ENCODE measurements at places on chromosomes 13 and 19.
A peak's percentile ranks its signal among the peaks of the same experiment; 100 is the strongest.

GRCh38 chr19:44795398-44795987, 13.4 kb upstream of the BCAM start:
- DNase-seq, result no peak

DNA sequence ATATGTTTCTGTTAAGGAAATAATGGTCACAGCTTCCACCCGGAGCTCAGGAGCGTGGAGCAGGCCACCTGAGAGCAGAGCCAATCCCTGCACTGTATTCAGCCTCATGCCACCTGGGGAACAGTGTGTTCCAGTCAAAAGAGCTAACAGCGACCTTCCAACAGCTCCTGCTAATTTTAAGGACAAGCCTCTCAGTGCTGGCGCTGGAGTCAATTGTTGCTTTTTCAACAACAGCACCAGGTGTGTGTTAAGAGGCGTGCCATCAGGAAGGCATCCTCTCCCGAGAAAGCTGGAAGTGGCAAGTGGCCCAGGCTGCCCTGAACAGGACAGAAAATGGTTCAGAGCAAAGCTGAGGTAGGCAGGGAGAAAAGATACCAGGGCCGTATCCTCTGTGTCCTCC, 102.0 kb downstream of the CACNA1A start:
- DNase-seq, result no peak

- DNase-seq, result no peak
These were observed 49.1 kb downstream of the TBC1D4 start for GRCh38 chr13:75432811-75433244.

DNA sequence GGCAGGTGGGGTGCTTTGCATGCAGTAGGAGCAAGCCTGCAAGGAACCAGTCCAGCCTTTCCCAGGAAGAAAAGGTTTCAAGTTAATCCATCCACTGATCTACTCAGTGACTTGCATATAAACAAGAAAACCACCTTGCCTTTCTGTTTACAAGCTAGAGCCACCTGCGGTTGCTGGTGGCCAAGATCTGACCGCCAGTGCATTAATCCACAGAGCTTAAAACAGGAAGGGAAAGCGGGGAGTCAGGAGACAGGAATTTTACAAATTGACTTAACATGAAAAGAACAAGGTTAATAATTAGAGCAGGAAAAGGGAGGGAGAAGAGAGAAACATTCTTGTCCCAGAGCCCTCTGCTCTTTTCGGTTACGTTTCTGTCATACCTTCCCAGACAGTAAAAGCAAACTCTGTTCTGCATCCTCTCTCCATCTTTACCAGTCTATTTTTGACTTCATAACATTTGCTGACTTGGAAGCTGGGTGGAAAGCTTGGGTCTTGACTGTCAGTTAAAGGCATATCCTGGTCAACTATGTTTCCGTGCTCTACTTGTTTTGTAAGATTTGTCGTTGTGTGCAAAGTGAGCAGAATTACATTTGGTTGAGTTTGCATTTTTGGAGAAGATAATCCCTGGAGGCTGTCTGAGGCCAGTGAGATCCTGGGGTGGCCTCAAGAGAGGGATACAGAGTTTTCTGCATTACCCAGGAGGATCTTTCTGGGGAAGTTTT, 760.6 kb downstream of the EFNB2 start:
- DNase-seq, result no peak

GRCh38 chr13:27347211-27347772, 76.7 kb downstream of the RASL11A start:
- DNase-seq, result no peak

DNA sequence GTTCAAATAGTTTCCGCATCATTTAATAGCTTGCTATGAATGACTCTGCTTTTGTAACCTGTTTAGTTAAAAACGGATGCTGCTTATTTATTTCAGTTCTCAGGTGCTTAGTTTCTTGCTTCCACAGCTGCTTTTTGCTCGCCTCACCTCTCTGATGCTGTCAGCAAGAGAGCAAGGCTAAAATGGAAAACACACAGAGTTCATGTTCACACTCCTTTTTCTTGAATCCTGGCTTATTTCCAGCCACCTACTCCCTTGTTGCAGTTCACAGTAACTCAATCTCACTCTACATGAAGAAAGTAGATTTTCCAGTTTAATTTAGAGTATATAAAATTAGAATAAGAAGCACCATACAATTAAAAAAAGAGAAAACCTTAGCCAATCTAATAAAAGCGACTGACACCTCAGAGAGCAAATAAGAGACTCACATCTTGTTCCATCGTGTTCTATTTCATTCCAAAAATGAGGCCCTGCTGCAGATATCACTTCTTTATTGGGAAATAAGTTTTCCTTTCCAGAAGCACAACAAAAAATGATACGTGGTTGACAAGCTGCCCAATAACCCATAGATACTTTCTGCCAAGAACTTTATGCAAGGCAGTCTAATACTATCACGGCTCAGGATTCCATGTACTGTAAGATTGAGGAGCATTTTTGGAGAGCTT, 326.1 kb upstream of the SLITRK1 start:
- DNase-seq, result no peak

DNA sequence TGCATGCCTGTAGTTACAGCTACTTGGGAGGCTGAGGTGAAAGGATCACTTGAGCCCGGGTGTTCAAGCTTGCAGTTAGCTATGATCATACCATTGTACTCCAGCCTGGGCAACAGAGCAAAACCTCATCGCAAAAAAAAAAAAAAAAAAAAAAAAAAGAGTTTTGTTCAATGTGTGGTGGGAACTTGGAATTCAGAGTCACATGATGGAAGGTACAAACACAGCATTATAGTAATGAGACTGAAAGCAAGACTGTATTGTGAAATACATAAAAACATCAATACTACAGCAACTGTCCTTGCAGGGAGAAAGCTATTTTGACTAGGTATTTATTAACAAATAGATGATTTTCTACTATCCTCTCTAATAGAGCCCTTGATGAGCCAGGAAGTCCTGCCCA, 393.2 kb downstream of the DLEU7 start:
- DNase-seq, result no peak

- no peak for DNase-seq
These were observed 2.8 kb downstream of the TBC1D17 start for GRCh38 chr19:49880162-49880869.

GRCh38 chr13:24124789-24125476, 35.6 kb upstream of the SPATA13 start:
- no peak for DNase-seq

DNA sequence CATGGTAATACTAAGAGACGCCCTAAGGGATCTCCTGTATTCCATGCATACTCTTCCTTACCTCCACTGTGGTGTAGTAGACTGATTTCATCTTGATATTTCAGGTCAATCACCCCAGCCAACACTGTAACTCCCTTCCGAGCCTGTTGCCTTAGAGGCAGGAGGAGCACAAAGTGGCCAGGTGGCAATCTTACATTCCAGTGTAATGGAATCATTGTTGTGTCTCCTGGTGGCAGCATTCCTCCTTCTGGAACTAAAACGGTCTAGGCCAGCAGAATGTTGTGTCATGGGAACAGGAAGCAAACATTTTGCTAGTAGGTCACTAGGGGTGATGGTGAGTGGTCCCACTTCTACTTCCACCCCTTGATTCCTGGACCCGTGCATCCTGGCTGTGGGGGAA, 405.7 kb upstream of the SLC10A2 start:
- DNase-seq, result no peak

- DNase-seq, result no peak
These were observed 6.4 kb downstream of the AXL start for GRCh38 chr19:41225238-41226052.

- DNase-seq, result peak; percentile 80
These were observed 3.7 kb downstream of the WDR87 start for GRCh38 chr19:37902668-37903067.

GRCh38 chr19:10061717-10062310, 24.3 kb upstream of the SHFL start:
- DNase-seq, result no peak

DNA sequence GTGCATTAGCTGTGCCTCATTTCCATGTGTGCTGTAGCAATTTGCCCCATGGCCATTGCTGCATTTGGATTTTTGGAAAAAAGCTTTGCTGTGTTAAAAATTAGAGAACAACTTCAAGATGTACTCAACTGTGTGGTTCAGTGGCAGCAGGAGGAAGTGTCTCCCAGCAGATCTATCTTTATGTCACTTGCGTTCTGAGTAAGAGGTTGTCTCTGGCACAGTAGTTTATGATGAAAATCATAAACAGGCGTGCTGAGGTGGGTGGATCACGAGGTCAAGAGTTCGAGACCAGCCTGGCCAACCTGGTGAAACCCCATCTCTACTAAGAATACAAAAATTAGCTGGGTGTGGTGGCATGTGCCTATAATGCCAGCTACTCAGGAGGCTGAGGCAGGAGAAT, 29.0 kb upstream of the RNF17 start:
- no peak for DNase-seq

DNA sequence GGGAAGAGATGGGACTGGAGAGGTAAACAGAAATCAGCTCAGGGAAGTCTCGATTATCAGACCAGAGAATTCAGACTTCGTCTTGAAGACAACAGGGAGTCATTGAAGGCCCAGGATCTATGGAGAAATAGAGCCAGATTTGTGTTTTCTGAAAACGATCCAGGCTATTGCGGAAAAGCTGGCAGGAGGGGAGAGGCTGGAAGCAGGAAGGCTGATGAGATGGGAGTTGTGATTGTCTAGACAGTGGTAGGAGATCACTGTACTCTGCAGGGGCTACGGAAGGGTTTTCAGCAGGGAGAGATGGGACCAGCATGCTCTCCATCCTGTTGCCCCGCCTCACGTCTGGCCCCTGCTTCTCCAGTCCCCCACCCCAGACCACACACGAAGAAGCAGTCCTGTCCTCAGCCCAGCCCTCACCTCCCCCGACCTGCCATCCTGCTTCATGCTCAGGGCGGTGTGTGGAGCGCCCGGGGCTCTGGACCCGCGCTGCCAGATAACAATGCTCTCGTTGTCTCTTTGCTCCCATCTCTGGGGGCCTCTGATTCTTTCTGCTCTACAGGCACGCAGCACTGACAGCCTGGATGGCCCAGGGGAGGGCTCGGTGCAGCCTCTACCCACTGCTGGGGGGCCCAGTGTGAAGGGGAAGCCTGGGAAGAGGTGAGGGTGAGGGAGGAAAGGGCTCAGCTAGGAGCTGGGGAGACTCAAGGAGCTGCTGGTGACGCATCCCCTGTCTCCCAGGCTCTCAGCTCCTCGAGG, 1.9 kb downstream of the ARHGAP33 start:
- peak; percentile 15 for DNase-seq

GRCh38 chr19:2770055-2771013, 12.7 kb downstream of the SGTA start:
- peak; percentile 20 for DNase-seq

- DNase-seq, result no peak
These were observed 203.4 kb upstream of the MIR17HG start for GRCh38 chr13:91144054-91144453.

GRCh38 chr19:1283207-1283916, 2.3 kb upstream of the EFNA2 start:
- no peak for DNase-seq

DNA sequence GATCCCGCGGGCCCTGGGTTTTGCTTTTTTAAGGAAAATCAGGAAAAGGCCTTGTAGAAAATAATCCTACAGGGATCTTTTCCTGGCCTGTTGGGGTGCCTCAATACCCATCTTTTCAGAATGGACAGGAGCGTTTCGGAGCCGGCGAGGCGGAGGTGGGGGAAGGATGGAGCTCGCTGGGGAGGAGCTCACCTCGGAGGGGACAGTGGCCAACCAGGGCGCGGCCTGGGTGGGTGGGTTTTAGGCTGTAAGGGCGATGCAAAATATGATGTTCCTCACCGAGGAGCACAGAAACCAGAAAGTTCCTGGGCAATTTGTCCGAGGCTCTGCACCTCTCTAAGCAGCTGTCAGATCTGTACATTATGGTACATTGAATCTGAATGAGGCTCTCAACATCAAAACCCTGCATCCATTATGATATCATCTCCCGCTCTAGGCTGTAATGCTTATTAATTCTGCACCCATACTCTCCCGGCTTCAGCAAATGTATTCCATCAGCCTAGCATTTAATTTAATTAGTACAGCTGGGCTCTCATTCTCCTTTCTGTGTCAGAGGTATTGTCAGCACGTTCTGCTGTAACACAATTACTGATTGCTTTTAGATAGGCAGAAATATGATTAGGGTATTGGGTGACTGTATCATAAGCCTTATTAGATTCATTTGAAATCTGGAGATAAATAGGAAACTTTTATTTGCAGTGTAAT, 90.3 kb upstream of the SOX1 start:
- no peak for DNase-seq

DNA sequence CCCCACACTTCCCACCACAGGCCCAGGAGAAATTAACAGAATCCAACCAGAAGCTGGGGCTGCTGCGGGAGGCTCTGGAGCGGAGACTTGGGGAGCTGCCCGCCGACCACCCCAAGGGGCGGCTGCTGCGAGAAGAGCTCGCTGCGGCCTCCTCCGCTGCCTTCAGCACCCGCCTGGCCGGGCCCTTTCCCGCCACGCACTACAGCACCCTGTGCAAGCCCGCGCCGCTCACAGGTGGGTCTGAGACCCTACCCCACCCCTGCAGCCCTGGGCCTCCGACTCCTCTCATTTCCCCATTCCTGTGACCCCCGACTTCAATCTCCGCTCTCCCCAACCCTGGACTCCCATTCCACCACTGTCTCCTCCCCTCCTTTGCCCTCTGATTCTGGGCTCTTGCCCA, 17.8 kb downstream of the PKN1 start:
- no peak for DNase-seq

- no peak for DNase-seq
These were observed 186.6 kb downstream of the TM9SF2 start for GRCh38 chr13:99687723-99688397.

GRCh38 chr19:40464059-40465024, 1.2 kb downstream of the BLVRB start:
- DNase-seq, result peak; percentile 67

DNA sequence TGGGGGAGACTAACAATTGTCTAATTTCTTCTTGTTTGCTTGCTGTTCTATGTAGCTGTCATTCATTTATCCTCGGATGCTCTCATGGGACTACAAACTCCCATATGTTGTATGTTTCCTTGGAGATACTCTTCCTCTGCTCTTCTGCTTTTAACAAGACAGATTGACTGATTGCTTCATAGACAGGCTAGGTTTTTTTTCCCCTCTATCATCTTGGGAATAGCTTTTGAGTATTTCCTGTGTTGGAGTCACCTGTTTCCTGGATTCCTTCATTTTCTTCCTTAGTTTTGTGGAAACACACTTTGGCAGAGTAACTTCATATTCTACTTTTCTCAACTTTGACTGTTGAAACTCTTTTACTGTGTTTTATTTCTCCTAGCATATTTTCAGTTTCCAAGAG, 27.6 kb downstream of the EDNRB start:
- no peak for DNase-seq

GRCh38 chr13:71727042-71727441, 140.0 kb downstream of the DACH1 start:
- DNase-seq, result no peak

- no peak for DNase-seq
These were observed 5.4 kb upstream of the ZNF491 start for GRCh38 chr19:11792942-11793341.

- DNase-seq, result no peak
These were observed 18.0 kb downstream of the OR7C2 start for GRCh38 chr19:14959263-14959662.

All from midbrain (tissue), 1 donor.